ENCODE measurements at places on chromosomes 3 and 15.

DNA sequence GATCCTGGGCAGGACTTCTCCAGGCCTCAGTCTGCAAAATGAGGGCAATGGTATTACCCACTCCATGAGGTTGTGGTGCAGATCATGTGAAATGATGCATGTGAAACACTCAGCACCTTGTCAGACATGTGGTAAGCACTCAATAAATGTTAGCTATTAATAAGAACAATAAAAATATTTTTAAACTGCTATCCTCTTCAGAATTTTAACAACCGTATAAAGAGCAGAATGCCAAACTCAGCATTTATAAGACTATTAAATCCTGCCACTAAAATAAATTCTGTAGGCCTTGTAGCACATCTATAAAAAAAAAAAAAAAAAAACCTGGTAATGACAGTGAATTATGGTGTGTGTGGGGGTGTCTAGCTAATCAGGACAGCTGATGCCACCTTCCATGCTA lies 213.9 kb upstream of the UMPS start:
- DNase-seq = peak; percentile 94

- no peak for DNase-seq
These were observed 121.4 kb upstream of the RARB start for GRCh38 chr3:25306705-25307104.

DNA sequence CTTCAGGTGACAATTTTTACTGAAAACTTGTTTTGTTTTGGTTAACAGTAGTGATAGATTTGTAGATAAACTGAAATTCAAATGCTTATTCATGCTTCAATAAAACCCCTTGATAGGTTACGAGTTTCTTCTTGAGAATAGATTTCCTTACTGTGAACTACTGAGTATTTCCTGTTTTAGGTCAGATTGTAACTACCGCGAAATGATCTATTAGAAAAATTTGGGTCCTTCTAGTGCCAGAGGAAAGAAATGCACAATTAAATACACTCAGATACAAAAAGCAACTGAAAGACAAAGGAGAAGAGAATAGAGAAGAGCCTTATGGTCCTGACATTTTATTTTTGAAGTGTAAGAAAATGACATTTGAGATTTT lies 251.7 kb upstream of the TBL1XR1 start:
- DNase-seq = no peak

DNA sequence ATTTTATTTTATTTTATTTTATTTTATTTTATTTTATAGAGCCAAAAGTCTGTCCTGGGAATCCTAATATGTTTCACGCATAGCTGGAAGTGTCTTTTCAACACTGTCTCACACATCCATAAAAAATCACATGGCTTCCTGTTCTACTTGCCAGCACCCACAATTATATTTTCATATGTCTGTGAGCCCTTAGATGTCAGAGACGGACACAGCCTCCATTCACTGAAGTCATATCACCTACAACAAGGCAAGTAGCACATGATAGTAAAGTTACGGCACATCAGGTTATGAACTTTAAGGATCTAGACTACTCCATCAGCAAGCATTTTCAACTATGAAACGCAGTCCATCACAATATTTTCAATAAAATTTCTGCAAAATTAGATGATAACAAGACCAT lies 168.4 kb downstream of the ZIC4 start:
- DNase-seq = no peak

DNA sequence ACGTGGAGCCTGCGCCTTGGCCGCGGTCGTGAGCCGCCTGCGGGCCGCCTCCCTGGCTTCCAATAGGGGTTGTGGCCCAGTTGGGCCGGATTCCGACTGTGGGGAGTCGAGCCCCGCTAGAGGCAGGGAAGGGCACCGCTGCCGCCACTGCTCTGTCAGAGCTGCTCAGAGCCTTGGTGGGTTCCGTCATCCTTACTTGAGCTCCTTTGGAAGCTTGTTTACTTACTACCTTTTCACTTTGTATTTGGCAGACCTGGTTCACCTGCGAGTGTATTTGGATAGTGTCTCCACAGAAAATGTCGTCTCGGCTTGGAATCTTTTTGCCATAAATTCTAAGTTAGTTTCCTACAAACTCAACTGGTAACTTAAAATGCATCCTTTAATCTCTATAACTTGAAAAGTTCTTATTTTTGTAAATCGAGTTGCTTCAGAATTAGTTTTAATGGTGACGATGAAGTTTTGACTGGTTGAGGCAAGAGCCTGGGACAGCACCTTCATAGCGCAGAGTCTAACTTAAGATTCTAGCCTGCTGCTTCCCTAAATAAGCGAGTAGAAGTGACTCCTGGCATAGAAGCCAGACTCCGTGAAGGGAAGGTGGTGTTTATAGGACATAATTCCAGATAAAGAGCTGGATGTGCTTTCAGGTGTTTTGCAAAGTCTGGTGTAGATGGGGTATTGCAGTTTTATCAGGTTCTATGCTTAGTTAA lies 800 bp downstream of the DAG1 start:
- no peak for DNase-seq

GRCh38 chr15:100703032-100703578 lies 100.7 kb downstream of the ASB7 start:
- no peak for DNase-seq

GRCh38 chr3:52218454-52218853 lies 7.0 kb downstream of the TLR9 start:
- no peak for DNase-seq

DNA sequence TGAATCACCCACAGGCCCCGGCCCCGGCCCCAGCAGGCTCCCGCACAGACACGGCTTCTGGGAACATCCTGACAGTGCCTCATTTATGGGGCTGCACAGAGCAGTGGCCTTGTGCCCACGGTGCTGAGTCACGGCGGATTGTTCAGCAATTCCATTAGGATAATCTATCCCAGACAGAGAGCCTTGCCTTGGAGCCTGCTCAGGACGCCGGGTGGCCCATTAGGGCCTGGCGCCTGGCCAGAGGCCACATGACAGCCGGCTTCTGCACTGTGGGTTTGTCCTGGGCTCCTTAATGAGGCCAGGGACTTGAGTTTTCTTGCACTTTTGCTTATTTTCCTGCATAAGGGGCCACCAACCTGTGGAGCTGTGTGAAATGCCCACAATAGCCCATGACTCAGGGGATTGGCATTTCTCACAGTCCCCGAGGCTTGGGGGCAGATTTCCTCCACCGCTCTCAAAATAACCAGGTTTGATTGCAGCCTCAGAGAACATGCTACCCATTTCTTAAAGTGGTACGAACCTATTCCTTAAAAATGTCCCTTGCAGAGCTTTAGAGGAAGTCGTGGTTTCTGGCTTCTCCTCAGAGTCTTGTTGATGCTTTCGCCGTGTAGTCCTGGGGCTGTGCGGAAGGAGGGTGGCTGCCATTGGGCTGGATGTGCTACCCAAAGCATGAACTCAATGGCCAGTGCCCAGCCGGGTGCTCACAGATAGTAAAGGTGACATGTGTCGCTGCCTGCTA lies 19.0 kb downstream of the SYNM start:
- peak; percentile 75 for DNase-seq

GRCh38 chr3:144394032-144394431 lies 422.4 kb downstream of the DIPK2A start:
- no peak for DNase-seq

- DNase-seq = no peak
These were observed 286.8 kb upstream of the NR2F2 start for GRCh38 chr15:96043591-96044171.

GRCh38 chr15:88707771-88708654 lies 69.2 kb downstream of the ISG20 start:
- no peak for DNase-seq

DNA sequence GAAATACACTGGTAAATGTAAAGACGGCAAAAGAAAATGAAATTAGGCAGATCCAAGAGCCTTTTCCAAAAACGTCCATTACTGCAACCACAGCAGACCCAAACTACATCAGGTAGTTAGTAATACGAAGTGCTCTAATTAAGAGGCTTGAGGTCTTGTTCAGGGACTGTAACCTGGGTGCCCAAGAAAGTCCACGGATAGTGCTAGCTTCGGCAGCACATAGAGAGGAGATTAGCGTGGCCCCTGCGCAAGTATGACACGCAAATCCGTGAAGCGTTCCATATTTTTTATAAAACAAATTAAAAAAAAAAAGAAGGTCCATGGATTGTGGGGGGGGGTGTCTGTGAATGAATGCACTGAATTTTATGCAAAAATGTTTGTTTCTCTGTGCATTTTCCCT lies 1.4 kb downstream of the COPB2 start:
- no peak for DNase-seq

- DNase-seq = no peak
These were observed 140.0 kb downstream of the PLOD2 start for GRCh38 chr3:146020969-146021368.

DNA sequence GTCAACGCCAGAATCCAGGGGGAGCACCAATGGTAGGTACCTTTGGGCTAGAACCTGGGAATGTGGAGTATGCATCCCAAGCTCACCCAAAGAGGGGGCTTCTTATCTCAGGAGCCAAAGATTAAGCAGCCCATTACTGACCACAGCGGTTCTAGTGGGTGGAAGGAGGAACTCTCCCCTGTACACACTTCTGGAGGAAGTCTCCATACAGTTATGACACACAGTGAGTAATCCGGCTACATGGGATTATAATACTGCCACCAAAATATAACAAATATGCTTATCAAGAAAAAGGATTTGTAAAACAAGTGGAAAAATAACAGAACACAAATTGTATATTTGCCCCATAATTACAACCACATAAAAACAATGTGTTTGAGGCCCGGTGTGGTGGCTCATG lies 8.4 kb downstream of the MYO1E start:
- no peak for DNase-seq

Data from DMS79 (cell line).